GM04503 (cell line): ENCODE measurements at places on chromosomes 13 and 19.

DNA sequence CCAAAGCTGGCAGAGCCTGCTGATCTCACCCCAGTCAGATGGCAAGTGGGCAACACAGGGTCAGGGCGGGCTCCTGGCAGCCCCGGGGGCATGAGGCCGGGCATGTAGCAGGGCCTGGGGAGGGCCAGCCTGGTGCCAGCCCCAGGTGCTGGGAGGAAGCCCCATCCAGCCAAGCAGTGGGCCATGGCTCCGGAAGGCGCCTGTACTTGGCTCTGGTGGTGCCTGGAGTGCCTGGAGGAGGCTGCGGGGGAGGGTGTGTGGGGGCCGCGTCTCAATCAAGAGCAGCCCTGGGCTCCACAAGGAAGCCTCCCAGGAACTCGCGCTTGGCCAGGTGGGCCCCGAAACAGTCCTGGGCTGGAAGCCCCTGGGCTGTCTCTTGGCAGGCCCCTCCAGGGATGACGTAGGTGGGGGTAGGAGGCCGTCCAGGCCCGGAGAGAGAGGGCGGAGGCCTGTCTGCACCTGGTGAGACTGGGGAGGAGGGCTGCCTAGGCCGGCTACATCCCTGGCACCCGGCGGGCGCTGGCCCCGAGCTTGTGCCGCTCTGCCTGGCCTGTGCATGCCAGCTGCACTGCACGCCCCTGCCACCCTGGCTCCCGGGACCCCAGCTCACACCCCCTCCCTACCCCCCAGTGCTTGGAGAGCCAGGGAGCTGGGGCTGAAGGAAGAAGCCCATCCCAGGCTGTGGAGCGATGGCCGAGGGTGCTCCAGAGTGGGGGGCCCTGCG, 45.9 kb downstream of the COMP start:
- no peak for DNase-seq

GRCh38 chr19:47780215-47780551, 1.7 kb downstream of the SELENOW start:
- no peak for DNase-seq

DNA sequence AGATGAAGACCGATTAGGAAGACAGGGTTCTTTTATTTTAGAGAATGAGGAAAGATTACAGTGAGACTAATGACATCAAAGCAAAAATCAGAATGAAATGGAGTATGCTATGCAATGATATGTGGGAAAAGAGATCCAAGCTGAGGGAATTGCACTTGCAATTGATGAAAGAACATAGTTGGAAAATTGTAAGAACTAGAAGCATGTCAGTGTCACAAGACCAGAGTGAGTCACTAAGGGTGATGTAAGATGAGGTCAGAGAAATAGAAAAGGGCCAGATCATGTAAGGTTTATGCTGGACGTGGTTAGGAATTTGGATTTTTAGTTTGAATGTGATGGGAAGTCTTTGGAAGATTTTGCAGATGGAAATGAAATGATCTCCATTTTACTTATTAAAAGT, 1937.3 kb downstream of the OLFM4 start:
- no peak for DNase-seq

DNA sequence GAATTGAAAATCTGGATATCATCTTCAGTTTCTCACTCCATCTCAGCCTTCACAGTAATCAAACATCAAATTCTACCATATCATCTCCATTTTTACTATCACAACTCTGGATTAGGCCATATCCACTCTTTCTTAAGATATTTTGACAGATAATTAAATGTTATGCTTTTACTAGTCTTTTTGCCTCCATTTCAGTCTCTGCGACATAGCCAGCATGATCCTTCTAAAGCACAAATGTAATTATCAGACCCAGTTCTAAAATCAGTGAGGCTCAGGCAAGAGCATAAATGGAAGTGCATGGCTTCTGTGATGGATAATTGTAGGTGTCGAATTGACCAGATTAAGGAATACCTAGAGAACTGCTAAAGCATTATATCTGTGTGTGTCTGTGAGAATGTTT, 307.7 kb downstream of the PCDH20 start:
- DNase-seq = no peak

DNA sequence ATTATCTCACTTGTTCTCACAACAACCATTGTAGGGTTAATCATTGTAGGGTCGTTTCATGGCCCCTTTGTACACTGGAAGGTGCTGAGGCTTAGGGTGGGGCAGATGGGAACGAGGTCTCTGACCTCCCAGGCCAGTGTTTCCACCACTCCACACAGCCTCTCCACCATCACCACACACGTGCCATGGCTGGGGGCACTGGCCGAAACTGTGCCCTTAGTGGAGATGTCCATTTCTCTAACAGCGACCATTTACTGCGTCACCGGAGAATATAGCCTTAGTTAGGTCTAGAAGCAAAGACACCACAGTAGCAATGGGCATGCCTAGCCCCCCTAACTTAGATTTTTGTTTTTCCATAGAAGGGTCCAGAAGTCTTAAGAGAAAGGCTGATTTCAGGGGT, 36.5 kb downstream of the COL4A1 start:
- no peak for DNase-seq

GRCh38 chr13:37747071-37747612, 122.4 kb downstream of the TRPC4 start:
- DNase-seq = peak; percentile 28

- DNase-seq = no peak
These were observed 454.7 kb upstream of the TSHZ3 start for GRCh38 chr19:31803835-31804446.

GRCh38 chr13:76825430-76825829, 60.8 kb downstream of the KCTD12 start:
- DNase-seq = no peak

GRCh38 chr19:10884274-10884673, 12.9 kb downstream of the CARM1 start:
- no peak for DNase-seq

GRCh38 chr19:9073806-9074205, 13.1 kb upstream of the OR1M1 start:
- DNase-seq = no peak

DNA sequence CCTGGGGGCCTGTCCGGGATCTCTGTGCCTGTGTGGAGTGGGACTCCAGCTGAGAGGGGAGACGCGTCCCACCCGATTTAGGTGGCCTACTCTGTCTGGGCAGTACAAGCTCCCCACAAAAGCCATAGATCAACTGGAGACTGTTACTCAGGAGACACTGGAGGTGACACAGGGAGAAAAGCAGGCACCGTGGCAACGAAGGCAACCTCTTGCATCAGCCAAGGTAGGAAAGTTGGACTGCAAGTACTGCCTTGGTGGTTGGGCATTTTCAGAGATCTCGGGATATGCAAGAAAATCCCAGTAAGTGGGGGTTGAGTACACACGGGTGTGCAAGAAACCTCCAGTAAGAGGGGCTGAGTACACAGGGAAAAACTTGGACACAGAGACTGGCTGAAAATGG, 1060.0 kb upstream of the MIR17HG start:
- DNase-seq = no peak

DNA sequence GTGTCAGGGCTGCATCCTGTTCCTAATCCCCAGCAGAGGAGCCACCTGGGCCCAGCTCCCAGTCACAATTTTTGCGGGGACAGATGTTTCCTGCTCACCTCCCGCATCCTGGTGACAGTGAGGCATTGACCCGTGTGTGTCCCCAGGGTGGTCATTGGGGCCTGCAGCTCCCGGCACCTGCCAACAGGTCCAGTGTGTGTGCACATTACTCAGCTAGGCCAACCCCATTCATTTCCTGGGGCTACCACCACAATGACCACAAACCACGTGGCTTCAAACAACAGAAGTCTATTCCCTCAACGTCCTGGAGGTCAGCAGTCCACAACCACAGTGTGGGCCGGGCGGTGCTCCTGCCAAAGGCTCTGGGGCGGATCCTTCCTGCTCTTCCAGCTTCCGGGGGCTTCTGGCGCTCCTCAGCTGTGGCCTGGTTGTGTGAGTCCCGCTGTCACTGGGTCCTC, 11.9 kb upstream of the F2RL3 start:
- DNase-seq = no peak

GRCh38 chr19:12778017-12778904, 2.9 kb upstream of the HOOK2 start:
- no peak for DNase-seq

DNA sequence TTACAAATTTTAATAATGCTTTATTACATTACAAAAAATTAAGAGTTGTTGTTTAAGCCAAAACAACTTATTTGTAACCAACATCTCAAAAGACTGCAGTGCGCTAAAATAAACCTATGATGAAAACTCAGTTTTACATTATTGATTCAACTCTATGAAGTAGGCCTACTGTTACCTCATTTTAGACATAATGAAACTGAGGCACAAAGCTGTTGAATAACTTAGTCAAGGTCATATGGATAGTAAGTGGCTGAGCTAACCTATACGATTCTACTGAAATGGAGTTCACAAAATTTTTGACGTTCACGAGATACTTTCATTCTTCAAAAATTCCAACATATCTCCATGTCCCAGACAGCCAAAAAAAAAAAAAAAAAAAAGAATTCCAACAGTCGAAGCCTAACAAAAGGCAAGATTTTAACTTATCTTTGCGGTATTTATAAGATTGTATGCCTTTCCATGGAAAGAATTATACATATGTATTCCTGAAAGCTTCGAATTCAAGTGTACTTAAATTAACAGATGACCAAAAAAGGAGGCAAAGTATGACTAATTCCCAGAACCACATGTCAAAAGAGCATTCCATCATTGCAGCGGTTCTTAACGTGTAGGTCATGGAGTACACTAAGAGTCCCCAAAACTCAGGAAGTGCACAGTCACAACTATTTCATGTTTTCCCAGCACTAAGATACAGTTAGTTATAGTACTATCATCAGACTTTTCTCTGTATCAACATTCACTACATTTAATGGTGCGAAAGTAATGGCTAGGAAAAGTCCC, 69.4 kb downstream of the PSPC1 start:
- no peak for DNase-seq

- DNase-seq = no peak
These were observed 8.1 kb downstream of the DGKH start for GRCh38 chr13:42056583-42056982.

DNA sequence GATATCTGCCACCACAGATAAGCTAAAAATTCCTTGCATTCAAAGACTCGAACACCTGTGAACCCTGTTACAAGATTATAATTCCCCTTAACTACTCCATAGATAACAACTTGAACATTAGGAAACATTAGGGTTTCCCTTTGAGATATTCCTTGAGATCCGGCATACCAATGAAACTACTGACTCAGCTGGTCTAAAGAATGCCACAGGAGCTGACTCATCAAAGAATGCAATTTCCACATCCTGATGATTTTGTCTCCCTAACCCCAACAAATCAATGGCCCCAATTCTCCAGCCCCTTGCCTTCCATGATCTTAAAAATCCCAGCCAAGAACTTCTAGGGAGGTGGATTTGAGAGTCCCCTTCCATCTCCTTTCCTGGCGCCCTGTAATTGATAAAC, 35.6 kb upstream of the ZNF599 start:
- DNase-seq = peak; percentile 44

DNA sequence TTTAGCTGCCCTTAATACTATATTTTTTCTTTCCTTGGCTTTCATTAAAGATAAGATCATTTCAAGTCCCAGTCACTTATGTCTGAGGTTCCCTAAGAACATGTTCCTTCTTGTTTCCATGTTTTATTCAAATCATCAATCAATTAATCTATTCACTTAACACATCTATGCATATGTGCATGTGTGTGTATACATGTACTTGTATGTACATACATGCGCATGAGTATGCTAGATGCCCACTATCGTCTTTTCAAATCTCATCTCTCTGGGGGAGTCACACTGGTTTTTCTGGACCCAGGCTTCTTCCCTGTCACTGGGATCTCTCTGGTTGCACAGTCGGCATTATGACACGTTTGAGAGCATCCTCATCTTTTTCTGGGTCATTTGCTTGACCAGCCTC, 108.9 kb downstream of the ZNF536 start:
- DNase-seq = no peak

GRCh38 chr19:3346677-3347353, 19.6 kb upstream of the NFIC start:
- no peak for DNase-seq

DNA sequence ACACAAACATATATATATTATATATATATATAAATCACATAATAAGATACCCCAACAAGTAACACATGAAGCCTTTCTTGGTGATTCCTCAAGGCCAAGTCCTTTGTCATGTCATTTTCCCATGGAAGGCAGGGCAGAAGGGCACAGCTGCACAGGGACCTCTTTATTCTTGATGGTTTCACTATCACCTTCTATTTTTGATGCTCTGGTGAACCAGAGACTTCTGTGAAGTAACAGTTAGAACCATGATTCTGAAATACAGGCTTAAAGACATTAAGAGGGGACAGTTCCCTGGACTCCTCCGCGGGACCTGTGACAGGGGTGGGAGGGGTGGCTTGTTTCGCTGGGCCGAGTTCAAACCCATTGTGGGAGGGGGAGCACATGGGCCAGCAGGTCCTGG, 104.0 kb downstream of the DGKH start:
- DNase-seq = no peak

- no peak for DNase-seq
These were observed 213.2 kb upstream of the SOX1 start for GRCh38 chr13:111853721-111854120.

GRCh38 chr19:1278074-1278473, 2.7 kb downstream of the FAM174C start:
- no peak for DNase-seq

DNA sequence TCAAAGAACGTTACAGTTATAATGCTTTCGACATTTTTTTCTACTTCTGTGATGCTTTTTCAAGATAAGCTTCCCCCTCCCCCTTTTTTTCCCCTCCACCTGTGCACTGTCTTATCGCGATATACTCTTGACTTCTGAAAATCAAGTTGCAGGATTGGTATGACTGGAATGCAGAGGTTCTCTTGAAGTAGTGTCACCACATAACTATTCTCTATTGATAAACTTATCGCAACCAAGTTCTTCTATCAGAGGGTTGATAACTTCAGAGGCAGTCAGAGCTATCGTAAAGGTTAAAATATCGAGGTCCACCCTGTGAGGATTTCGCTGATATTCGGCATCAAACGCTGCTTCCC, 820 bp downstream of the EID2 start:
- DNase-seq = no peak

- no peak for DNase-seq
These were observed 236.0 kb downstream of the PCDH9 start for GRCh38 chr13:66994097-66994496.

GRCh38 chr19:29753190-29753933, 38.3 kb upstream of the C19orf12 start:
- no peak for DNase-seq

- no peak for DNase-seq
These were observed 127.5 kb downstream of the SIPA1L3 start for GRCh38 chr19:38034492-38034860.

- DNase-seq = no peak
These were observed 4.0 kb upstream of the HOOK2 start for GRCh38 chr19:12779162-12779993.

DNA sequence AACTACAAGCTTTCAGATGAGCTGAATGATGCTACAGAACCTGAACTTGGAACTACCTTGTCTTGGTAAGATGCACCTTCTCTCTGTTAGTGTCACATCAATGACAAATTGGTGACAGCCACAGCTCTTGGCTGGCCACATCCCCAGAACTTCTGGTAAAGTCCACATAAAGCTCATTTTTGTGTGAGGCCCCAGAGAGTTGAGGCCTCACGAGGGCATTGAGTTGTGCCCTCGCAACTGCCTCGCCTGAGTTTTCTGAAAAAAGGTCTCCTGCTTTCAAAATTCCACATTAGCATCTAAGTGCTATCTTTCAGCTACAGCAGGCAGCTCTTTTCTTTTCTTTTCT, 42.6 kb downstream of the MRPL57 start:
- no peak for DNase-seq
